Activated T-helper 17 cell treated with anti-CD3 and anti-CD28 coated beads, Interleukin-2, amount 50 U/mL, for 72 hours (primary cell): ENCODE measurements at places on chromosomes 12 and 14. TPM values are rescaled to one million over a fixed set of nuclear protein-coding genes. Genes with fewer than 3 reads are reported as not detected.

DNA sequence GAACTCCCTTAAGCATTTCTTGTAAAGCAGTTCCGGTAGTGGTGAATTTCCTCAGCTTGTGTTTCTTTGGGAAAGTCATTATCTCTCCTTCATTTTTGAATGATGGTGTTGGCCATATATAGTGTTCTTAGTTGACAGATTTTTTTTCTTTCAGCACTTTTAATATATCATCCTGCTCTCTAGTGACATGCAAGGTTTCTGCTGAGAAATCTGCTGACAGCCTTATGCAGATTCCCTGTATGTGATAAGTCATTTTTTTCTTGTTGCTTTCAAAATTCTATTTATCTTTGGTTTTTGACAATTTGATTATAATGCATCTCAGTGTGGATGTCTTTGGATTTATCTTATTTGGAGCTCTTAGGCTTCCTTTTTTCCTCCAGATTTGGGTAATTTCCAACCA is 135.7 kb downstream of the PTPRO start:
- no peak overlapping the region for H3K4me3 ChIP-seq
- ATAC-seq = no peak
- H3K27me3 ChIP-seq = peaks cover 4% of the 10 kb centered on the region

The C12orf50 gene
- total RNA-seq = not detected

GRCh38 chr12:93918262-93918661 is 230.1 kb upstream of the PLXNC1 start:
- H3K36me3 ChIP-seq = no peaks in the 10 kb centered on the region
- peaks cover 5% of the 10 kb centered on the region for H3K4me1 ChIP-seq
- H3K27me3 ChIP-seq = no peaks in the 10 kb centered on the region

GRCh38 chr12:67920413-67920812 is 68.8 kb upstream of the IFNG-AS1 start:
- peak; percentile 60 for ATAC-seq
- peaks cover 2% of the 10 kb centered on the region for H3K4me1 ChIP-seq
- no peak overlapping the region for H3K27ac ChIP-seq
- peaks cover under 1% of the 10 kb centered on the region for H3K27me3 ChIP-seq

DNA sequence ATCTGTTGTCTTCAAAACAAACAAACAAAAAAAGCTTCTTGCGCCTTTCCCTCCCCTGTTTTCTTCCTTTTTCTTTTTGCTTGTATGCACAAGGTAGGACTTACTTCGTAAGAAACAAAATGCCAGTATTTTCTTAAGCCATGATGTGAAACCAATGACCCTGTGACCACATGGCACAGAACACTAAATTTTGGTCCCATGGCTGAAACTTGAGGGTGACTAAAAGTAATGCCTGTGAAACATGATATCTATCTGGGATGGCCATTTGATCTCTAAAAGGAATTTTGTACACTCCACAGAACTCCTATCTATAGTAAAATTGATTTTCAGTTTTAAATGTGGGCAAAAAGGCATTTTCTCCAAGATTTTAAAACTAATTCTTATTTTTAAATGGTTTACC is 63.6 kb downstream of the PAPOLA start:
- H3K4me3 ChIP-seq = no peak overlapping the region
- H3K4me1 ChIP-seq = no peaks in the 10 kb centered on the region
- peaks cover 91% of the 10 kb centered on the region for H3K36me3 ChIP-seq
- H3K27me3 ChIP-seq = no peaks in the 10 kb centered on the region
- peak overlapping the region; percentile 62 for H3K27ac ChIP-seq

DNA sequence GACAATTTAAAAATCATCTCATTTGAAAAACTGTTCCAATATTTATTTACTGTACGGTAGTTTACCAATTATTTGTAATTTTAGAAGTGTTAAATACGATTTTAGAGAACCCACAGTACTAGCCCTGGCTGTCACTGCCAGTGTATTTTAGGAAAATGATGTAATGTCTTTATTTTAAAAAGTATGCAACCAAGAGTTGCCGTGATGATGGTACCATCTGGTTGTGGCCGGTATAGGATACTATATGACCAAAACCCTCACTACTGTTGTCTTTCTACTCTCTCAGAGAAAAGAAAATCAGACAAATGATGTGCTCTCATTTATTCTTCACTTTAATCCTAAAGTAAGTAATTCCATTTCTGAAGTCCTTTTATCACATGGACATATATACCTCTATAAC is 395.0 kb downstream of the FOXG1 start:
- H3K27me3 ChIP-seq = no peaks in the 10 kb centered on the region
- no peaks in the 10 kb centered on the region for H3K36me3 ChIP-seq
- no peak overlapping the region for H3K27ac ChIP-seq
- no peaks in the 10 kb centered on the region for H3K4me1 ChIP-seq
- no peak overlapping the region for H3K4me3 ChIP-seq
- no peak for ATAC-seq

The OASL gene
- total RNA-seq = 5.2 TPM

GRCh38 chr14:51951656-51952055 is 37.7 kb upstream of the RTRAF start:
- H3K4me1 ChIP-seq = peaks cover 5% of the 10 kb centered on the region
- ATAC-seq = no peak
- no peaks in the 10 kb centered on the region for H3K27me3 ChIP-seq
- H3K27ac ChIP-seq = no peak overlapping the region
- H3K4me3 ChIP-seq = no peak overlapping the region

The B3GNT4 gene
- 5.3 TPM for total RNA-seq

DNA sequence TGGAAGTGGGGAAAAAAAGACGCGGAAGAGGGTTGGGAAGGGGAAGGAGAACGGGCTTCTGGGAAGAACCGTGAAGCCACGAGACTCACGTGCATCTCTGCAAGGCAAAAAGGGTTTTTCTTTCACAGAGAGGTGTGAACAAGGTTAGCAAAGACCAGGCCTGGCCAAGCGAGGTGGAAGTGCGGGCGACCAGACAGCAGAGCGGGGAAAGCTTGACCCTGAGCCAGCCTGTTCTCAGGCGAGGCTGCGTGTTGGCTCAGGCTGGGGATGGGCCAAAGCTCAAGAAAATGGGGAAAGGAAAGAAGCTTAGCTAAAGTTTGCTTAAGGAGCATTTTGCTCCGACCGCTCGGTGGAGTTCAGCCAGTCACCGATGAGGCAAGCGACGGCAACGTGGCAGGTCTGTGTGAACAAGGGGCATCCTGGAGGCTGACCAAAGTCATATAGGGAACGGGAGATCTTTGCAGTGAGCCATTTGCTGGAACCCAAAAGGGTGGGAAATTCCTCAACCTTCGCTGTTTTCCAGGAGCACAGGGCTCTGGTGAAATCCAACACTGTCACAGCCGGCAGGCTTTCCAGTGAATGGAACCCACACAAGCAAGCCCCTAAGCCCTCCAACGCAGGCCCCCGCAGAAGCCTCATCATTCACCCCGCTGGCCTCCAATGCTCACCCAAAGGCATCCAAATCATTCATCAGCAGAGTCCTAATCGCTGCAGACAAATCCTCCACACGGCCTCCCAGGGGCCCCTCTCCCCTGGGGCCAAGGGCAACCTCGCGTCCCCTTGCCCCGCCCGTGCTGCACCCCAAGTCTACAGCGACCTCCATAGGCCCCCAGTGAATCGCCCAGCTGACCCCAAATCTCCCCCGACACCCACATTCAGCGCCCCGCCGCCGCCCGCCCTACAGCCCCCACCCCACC is 754 bp downstream of the ZNF605 start:
- H3K27me3 ChIP-seq = no peaks in the 10 kb centered on the region
- H3K4me1 ChIP-seq = peaks cover 19% of the 10 kb centered on the region
- peak; percentile 50 for ATAC-seq
- peak overlapping the region; percentile 94 for H3K27ac ChIP-seq
- H3K4me3 ChIP-seq = peak overlapping the region; percentile 96

GRCh38 chr12:16555630-16556029 is 50.3 kb downstream of the LMO3 start:
- H3K4me3 ChIP-seq = no peak overlapping the region
- no peaks in the 10 kb centered on the region for H3K4me1 ChIP-seq
- no peak overlapping the region for H3K27ac ChIP-seq
- ATAC-seq = no peak

DNA sequence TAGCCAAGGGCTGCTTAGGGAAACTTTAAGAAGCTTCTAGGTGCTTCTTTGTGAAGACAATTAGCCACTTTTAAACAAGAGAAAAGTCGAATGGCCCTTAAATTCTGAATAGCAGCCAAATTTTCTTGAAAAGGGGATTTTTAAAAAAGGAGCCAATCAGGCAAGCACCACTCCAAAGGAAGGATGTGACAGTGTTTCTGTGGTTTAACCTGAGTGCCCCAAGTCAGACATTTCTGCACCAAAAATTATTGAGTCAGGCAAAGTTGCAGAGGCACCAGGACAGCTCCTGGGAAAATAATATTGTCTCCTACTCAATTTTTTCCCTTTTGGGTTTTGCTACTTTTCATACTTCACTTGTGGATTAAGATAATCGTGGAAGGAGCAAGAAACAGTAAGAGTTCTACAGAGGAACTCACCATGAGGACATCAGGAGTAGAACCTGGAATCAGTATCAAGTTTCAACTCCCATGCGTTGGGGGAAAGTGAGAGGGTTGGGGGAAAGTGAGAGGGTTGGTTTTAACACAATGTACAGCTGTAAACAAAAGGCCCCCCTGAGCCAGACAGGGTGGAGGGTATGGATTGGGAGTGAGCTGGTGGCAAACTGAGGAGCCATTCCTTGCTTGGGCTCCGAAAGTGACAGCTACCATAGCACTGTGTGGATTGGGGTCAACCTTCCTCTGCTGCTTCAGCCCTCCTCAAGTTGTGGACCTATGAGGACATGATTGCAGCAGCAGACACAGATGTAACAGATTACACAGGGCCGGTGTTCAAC is 90.8 kb downstream of the SLC38A1 start:
- no peaks in the 10 kb centered on the region for H3K27me3 ChIP-seq
- peaks cover 11% of the 10 kb centered on the region for H3K36me3 ChIP-seq
- peak overlapping the region; percentile 26 for H3K4me3 ChIP-seq
- no peak overlapping the region for H3K27ac ChIP-seq

The WSCD2 gene
- total RNA-seq = not detected

DNA sequence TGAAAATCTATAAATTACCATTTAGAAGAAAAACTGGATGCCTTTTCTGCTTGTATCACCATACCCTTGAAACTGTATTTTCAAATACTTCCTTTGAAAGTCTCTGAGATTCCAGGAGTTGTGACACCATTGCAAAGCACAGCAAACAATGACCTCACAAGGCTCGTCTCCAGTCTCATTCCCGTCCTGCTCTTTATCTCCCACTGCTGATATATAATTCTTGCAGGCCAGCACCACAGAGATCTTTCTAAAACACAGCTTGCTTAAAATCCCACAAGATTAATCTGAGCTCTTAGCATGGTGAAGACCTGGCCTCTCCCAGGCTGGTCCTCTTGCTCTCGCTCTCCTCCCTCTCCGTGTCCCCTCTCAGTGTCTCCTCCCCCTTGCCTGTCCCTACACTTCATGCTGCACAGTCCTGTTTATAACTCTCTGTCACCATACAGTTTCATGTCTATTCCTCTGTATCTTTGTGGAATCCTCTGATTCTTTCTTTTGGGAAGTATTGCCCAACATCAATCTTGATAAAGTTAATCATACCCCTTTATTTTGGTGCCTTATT is 51.8 kb downstream of the ZFYVE21 start:
- H3K27me3 ChIP-seq = no peaks in the 10 kb centered on the region
- no peak overlapping the region for H3K27ac ChIP-seq
- H3K36me3 ChIP-seq = no peaks in the 10 kb centered on the region

GRCh38 chr12:102763061-102763460 is 154.0 kb downstream of the PAH start:
- no peaks in the 10 kb centered on the region for H3K36me3 ChIP-seq
- H3K27me3 ChIP-seq = no peaks in the 10 kb centered on the region
- H3K4me1 ChIP-seq = no peaks in the 10 kb centered on the region
- H3K4me3 ChIP-seq = no peak overlapping the region
- no peak overlapping the region for H3K27ac ChIP-seq

GRCh38 chr12:6112004-6112403 is 12.5 kb downstream of the VWF start:
- H3K4me3 ChIP-seq = no peak overlapping the region
- H3K27ac ChIP-seq = no peak overlapping the region
- peaks cover 9% of the 10 kb centered on the region for H3K27me3 ChIP-seq
- H3K36me3 ChIP-seq = no peaks in the 10 kb centered on the region

The E2F7 gene
- 13.6 TPM for total RNA-seq

The CYP46A1 gene
- total RNA-seq = 0.16 TPM

DNA sequence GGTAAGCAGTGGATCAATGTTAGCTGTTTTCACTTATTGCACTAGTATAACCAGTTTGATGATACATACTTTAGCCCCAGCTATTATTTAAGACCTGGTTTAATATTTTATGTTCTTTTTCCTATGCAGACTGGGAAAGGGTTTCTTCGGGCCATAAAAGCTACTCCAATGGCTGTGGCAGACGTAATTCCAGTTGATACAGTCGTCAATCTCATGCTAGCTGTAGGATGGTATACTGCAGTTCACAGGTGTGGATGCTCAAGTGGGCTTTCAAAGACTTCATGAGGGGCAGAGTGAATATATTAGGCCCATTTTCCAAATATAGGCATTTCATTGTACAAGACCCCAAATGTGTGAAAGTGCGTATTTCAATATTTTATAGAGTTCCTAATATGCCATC is 70.1 kb downstream of the ERGIC2 start:
- no peak overlapping the region for H3K27ac ChIP-seq
- H3K27me3 ChIP-seq = no peaks in the 10 kb centered on the region
- no peaks in the 10 kb centered on the region for H3K4me1 ChIP-seq
- no peaks in the 10 kb centered on the region for H3K36me3 ChIP-seq
- ATAC-seq = no peak

- ATAC-seq = no peak
- no peaks in the 10 kb centered on the region for H3K27me3 ChIP-seq
- no peak overlapping the region for H3K4me3 ChIP-seq
- H3K36me3 ChIP-seq = no peaks in the 10 kb centered on the region
- H3K4me1 ChIP-seq = no peaks in the 10 kb centered on the region
These were observed 70.4 kb downstream of the KCNC2 start for GRCh38 chr12:75139196-75139595.
